ENCODE measurements at places on chromosomes 12 and 14. TPM values are rescaled to one million over a fixed set of nuclear protein-coding genes. Genes with fewer than 3 reads are reported as not detected.

The LUM gene
- 42.0 TPM for total RNA-seq

The GALNT8 gene
- 0.38 TPM for total RNA-seq

The OLR1 gene
- total RNA-seq = 2.7 TPM

The RNASE3 gene
- total RNA-seq = not detected

The PKP2 gene
- total RNA-seq = 8.5 TPM

The FITM1 gene
- 0.95 TPM for total RNA-seq

The KRT3 gene
- total RNA-seq = 1.1 TPM

The TAS2R10 gene
- total RNA-seq = 0.26 TPM

The DDIT3 gene
- 17.0 TPM for total RNA-seq

The TBX3 gene
- total RNA-seq = 2.0 TPM

The TAS2R13 gene
- total RNA-seq = 2.3 TPM

The NFE2 gene
- total RNA-seq = 0.38 TPM

The STAT2 gene
- total RNA-seq = 55.2 TPM

The HOXC9 gene
- total RNA-seq = not detected

The LRIG3 gene
- 42.1 TPM for total RNA-seq

The RTL1 gene
- total RNA-seq = not detected

The CAPZA3 gene
- not detected for total RNA-seq

The ASB2 gene
- total RNA-seq = 4.5 TPM

The TBX5 gene
- 2.4 TPM for total RNA-seq

The RNASE2 gene
- 0.44 TPM for total RNA-seq

The CCDC38 gene
- total RNA-seq = not detected

The PLEKHH1 gene
- total RNA-seq = 4.1 TPM

The PPP1R1A gene
- 0.15 TPM for total RNA-seq

The CPNE6 gene
- not detected for total RNA-seq

The LPAR5 gene
- total RNA-seq = 20.1 TPM

The GYS2 gene
- 2.7 TPM for total RNA-seq

The VRTN gene
- not detected for total RNA-seq

The PPFIA2 gene
- 2.3 TPM for total RNA-seq

The TBC1D30 gene
- total RNA-seq = 1.9 TPM

The NRXN3 gene
- 1.2 TPM for total RNA-seq

The RDH5 gene
- 1.3 TPM for total RNA-seq

The DPPA3 gene
- not detected for total RNA-seq

The SLCO1B1 gene
- total RNA-seq = not detected

The TTC7B gene
- 5.5 TPM for total RNA-seq

The PTGER2 gene
- 0.31 TPM for total RNA-seq

The ACSS3 gene
- total RNA-seq = 7.4 TPM

The GPHB5 gene
- total RNA-seq = not detected

The GPR84 gene
- total RNA-seq = not detected

The PTPN21 gene
- 6.1 TPM for total RNA-seq

The RNASE7 gene
- not detected for total RNA-seq

The SDSL gene
- total RNA-seq = 0.48 TPM

The PLEKHG7 gene
- not detected for total RNA-seq

The PAPOLA gene
- total RNA-seq = 91.4 TPM

The SLCO1C1 gene
- not detected for total RNA-seq

The GARIN6 gene
- not detected for total RNA-seq

The STAC3 gene
- 0.57 TPM for total RNA-seq

The RPS6KL1 gene
- total RNA-seq = 1.7 TPM

The INHBE gene
- total RNA-seq = not detected

The KRT79 gene
- not detected for total RNA-seq

The BDKRB2 gene
- total RNA-seq = 18.8 TPM

The CCDC197 gene
- not detected for total RNA-seq

The TMEM253 gene
- total RNA-seq = not detected

The TMEM52B gene
- not detected for total RNA-seq

The PRICKLE1 gene
- total RNA-seq = 0.19 TPM

Data from esophagus squamous epithelium (tissue), 5 donors.